GM04504 (cell line): ENCODE measurements at places on chromosomes 16 and 17.
A peak's percentile ranks its signal among the peaks of the same experiment; 100 is the strongest.

- DNase-seq: no peak
Measured at GRCh38 chr17:46950997-46951621, 27.9 kb downstream of the RPRML start.

DNA sequence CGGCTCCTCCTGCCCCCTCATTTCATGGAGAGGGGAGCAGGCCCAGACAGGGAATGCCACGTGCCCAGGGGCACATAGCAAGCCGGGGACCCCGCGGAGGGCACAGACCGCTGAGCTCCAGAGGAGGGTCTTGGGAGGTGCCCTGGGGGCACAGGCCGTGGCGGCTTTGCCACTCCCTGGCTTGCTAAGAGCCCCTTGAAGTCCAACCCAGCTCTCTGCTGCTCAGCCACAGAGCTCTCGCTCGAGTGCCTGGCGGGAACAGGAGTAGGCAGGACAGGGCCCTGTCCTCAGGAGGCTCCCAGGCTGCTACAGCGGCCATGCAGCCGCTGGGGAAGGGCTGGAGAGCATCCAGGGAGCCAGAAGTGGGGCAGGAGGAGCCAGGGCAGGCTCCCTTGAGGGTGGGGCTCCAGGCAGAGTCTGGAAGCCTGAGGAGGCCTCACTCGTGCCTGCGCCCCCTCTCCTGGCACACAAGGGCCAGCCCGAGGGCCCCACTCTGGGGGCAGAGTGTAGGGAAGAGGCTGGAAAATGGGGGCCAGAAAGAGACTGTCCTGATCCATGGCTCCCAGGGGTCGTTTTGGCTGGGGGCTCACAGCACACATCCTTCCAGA lies 4.4 kb upstream of the RAB26 start:
- no peak for DNase-seq

DNA sequence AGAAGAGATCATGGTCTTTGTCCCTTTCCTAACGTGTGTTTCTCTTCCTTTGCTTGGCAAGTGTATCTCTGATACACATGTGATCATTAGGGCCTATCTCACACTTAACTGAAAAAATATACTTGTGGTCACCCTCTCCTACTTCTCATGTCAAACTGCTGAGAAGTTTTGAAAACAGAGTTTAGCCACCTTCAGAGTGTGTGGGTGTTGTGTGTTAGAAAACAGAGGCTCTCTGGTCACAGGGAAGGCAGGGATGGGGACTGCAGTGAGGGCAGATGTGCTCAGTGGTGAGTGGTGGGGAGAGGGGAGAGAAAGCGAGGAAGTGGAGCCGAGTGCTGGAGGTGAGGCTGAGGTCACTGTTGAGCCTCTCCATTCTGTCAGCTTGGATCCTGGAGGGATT lies 29.4 kb downstream of the GRB7 start:
- no peak for DNase-seq

DNA sequence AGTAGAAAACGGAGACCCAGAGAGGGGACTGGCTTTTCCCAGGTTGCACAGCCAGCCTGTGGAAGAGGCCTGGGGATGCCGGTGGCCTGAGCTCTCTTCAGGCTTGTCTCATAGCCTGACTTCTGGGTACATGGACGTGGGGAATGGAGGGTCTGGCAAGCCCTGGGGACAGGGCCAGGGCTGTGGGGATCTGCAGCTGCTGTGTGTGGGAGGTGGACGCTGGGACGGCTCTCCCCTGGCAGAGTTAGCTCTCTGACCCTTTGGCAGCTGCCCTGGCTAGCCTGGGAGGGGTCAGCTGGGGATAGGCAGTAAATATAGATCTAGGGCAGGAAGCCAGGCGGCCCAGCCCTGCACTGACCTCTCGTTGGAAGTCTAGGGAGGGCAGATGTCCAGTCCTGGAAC lies 20.5 kb downstream of the SLC4A1 start:
- no peak for DNase-seq

DNA sequence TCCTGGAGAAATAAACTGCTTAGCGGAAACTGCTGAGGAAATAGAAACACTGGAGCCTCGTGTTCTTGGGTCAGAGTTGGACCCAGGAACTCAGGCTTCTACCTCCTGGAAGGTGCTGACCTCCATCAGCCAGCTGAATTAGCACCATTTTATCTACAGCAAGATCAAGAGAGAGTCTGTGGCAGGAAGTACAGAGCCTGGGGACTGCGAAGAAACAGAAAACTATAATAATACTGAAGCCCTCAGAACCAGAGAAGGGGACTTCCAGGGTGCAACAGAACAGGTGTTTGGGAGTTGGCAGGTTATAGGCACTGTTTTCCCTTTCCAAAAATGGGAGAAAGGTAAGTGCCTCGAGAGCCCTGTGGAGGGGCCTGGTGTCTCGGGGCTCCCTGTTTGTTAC lies 379.7 kb downstream of the CA10 start:
- no peak for DNase-seq

GRCh38 chr16:21179126-21179982 lies 20.9 kb downstream of the LDAF1 start:
- no peak for DNase-seq

GRCh38 chr17:74987909-74988711 lies 678 bp downstream of the CDR2L start:
- peak; percentile 67 for DNase-seq
